Right kidney (tissue), 9 donors: ENCODE measurements at places on chromosomes 1 and 21.

DNA sequence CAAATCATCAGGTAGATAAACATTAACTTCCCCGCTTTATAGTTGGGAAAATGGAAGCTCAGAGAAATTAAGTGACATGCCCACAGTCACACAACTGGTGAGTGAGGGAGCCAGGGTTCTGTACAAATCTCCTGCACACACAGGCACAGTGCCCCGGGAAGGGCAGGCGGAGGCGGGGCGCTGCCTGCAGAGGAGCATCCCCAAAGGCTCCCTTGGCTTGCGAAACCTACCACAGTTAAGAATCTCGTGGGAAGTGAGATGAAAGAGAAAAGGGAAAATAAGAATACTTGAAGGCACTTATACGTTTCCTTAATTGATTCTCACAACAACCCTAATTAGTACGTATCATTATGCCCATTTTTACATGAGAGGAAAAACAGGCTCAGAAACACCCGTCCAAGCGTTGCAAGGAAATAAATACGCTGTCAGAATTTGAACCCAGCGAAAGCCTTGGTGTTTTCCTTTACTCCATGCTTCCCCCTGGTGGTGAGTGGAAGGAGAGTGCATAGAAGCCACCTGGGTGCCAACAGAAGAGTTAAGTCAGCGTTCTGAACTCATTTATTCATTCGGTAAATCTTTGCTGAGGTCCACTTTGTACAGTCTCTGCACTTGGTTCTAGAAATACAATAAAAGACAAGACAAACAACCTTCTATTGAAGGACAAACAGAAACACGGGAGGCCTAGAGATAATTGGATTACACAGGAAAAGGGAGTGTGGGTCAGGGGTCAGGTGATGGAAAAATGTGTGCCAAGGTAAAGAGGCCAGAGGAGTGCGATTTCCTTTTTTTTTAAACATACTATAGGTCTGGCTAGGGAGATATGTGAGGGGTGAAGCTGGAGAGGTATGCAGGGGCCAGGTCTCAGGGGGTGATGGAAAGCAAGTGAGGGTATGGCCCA lies 28.4 kb downstream of the ACP6 start:
- DNase-seq = no peak

DNA sequence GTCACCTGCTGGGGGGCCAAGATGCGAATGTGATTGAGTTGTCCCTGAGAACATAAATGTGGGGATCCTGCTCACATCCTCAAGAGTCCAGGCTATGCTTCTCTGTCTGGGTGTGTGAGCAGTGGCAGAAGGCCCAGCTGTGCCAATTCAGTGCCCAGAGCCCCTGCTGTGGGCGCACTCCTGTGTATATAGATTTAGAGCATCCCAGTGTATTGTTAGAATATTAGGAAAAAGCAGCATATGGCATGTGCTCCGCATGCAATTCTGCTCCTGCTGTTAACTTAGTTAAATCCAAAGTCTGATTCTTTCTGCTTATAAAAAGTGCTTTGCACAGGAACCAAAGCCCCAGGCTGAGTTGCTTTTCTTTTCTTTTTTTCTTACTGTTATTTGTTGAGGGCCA lies 37.8 kb downstream of the FAM78B start:
- DNase-seq = no peak

GRCh38 chr1:7302873-7303272 lies 468.2 kb upstream of the VAMP3 start:
- no peak for DNase-seq

- no peak for DNase-seq
Measured at GRCh38 chr21:26157801-26158200, 12.8 kb downstream of the APP start.

DNA sequence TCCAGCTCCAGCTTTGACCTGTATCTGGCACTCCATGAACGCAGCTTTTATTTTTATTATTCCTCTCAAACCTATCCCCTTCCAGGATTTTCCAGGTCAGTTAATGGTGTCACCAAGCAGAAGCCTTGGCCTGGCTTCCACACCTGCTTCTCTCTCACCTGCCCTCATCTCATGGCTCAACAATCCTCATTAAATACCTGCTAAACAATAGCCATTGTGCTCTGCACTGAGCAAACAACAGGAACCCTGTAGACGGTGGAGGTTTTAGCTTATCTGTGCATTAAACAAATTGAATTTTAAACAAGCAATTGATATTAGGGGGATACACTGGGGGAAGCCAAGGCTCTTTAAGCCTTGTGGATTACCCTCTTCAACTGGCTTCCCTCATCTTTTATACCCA lies 15.3 kb downstream of the PYCR2 start:
- no peak for DNase-seq

- DNase-seq = no peak
Measured at GRCh38 chr1:15452866-15453571, 3.5 kb upstream of the CELA2A start.

DNA sequence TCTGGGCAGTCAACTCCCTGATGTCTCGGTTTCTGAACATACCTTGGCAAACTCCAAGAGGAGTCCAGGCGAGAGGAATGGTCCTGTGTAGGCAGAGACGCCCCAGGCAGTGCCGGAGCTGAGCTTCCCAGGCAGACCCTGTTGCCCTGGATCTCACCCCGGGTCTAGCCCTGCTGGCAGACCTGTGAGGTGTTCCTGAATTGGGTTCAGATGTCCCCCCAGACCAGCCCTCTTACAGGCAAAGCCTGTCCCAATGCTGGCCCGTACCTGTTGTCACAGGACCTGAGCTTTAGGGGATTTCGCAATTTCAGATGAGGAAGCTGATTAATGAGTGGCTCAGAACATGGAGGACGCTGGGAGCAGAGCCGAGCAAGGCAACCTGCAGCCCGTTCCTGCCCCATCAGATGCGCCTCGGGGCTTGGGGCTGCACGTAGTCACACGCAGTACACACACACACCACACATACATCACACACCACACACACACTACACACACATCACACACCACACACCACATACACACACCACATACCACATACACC lies 38.5 kb upstream of the PDE9A start:
- peak; percentile 59 for DNase-seq

GRCh38 chr1:57616921-57617320 lies 193.1 kb upstream of the DAB1 start:
- no peak for DNase-seq

DNA sequence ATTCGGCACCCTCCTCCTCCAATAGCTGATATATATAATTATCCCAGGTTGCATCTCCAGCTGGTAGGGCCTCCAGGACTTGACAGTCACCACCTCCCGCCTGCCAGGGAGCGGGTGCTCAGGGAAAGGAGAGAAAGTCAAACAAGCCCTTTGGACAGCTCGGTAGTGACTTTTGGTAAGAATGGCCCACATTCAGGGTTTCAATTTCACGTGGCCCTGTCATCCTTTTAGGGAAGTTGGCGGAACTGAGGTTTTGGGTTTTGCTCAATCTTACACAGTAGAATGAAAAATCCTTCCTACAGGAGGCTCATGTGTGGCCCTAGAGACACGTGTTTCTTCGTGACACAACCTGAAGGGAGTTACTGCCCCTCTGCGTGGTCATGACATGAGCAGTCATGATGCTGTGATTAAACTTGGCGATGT lies 44.2 kb downstream of the CAPN8 start:
- no peak for DNase-seq

DNA sequence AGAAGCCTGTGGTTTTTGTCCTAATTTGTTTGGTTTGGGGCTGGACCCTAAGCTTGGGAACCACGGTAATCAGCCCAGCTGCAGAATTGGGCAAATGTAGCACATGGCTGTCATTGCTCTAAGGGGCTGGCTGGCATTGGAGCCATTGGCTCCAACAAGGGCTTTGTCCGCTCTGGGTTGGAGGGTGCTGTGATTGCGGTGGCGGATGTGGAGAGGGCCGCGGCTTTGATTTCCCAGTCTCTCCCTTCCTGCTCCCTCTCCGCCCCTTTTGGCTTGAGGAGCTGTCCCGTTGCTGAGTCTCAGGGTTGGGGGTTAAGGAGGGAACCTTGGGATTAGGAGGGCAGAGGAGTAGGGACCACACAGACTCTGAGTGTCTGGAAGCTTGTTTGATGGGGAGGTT lies 91.7 kb upstream of the CD34 start:
- DNase-seq = no peak

DNA sequence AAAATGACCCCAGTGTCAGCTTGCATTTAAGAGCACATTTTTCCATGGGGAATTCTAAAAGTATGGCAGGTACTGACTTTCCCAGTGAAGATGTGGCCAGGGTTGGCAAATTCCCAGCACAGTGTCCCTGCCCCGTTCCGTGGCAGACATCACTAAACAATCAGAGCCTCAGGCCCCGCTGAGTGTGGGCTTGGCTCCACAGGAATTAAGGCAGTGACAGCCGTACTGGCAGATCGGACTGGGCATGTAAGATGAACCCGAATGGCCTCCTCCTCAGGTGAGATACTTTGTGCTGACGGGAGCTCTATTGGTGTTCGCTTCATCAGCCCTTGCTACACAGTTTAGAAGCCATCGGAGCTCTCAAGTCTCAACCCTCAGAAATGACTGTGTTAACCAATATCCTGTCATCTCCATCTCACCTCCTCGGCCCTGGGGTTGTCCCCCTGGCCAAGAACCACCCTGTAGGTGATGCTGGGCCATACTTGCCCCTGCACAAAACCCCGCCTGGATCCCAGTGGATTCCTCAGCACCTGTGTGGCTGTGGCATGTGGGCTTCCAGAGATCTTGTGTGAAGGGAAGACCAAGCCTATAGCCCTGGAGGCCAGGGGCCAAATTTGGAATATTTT lies 29.0 kb upstream of the ABCG1 start:
- no peak for DNase-seq

DNA sequence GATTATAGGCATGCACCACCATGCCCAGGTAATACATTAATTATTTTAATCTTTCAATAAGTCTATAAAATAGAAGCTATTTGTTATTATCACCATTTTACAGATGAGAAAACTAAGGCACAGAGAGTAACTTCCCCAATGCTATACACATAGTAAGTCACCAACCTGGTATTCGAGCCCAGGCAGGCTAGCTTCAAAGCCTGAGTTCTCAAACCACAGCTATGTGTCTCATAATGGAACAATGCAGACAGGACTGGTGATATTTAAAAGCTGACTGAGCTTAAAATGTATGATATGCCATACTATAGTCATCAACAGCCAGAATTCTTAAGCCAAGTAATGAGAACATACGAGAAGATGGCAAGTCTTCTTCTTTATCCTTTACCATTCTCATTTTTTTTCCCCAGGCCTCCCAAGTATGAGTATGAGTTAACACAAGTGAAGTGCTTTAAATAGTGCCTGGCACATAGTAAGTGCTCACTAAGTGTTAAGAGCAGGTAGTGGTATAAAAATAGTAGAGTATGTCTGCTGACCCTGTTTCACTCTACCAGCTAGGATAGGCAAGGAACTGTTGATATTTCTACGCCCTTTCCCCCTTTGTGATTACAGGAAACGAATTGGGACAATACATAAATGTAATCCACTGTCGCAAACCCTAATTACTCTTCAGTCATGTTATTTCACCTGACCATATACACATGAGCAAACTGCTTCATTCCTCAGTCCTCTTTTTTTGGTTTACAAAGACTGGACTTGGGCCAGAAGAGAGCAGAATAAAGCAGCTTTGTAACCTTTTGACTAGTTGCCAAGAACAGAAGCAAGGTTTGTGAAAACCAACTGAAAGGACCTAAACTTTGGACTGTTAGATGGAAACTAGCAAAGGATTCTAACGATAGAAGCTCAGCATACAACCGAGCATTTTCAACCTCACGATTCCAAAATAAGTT lies 9.5 kb downstream of the EYA3 start:
- DNase-seq = no peak

GRCh38 chr1:205488074-205488723 lies 16.3 kb upstream of the CDK18 start:
- no peak for DNase-seq

DNA sequence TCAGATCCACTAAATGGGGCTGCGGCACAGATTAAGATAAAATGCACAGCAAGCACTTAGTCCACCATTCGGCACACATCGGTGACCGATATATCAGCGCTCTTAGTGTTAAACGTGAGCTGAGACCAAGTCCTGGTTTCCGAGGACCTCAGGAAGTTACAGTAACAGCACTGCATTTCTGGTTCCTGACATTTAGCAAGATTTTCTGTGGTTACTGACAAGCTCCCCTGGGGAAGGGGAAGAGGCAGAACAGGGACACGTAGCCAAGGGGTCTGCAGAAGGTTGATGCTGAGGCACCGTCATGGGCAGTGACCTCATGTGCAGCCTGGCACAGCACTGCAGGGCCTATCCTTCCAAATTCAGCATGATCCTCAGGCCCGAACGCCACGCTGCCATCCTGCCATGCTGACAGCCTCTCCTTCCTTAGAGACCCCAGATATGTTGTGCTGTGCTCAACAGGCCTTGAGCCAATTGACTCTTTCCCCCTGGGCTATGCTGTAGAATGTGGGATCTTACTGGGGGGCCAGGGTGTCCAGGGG lies 13.4 kb upstream of the PEF1 start:
- no peak for DNase-seq

DNA sequence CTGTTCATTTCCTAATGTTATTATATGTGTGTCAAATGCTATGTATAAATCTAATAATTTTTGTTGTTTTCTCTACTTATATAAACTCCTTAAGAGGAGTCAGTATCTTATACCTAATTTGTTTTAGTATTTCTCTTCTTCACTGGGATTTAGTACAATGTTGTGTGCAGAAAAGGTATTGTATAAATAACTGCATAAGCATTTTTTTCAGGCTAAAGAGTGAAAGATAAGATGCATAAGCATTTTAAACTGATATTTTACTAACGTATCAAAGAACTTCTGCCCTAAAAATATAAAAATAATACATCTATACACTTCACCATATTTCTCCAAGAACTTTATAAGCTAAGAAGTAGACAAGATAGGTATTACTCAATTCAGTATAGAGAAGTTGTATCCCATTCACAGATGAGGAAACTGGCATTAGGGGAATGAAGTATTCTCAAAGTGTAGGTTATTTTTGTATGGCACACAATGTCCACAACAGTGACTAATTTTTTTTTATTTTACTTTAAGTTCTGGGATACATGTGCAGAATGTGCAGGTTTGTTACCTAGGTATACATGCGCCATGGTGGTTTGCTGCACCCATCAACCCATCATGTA lies 59.3 kb downstream of the NUP210L start:
- no peak for DNase-seq

- DNase-seq = no peak
Measured at GRCh38 chr1:155009221-155009711, 6.7 kb downstream of the ZBTB7B start.

DNA sequence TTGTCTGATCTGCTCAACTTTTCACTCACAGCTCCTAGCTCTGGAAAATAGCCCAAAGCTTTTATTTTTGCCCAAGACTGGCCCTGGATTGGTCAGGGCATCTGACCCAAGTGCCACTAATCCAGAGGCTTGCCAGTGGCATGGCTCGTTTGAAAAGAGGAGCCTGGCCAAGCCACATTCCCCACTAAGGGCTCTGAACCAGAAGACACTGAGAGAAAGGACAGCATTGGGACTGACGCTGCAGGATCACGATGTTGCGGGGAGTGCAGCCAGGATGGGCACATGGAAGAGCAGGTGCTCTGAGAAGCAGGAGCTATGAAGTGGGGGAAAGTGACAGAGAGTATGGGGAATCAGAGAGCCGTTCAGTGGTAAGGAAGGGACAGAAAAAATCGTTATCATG lies 44.9 kb upstream of the TSPAN2 start:
- DNase-seq = no peak

- no peak for DNase-seq
Measured at GRCh38 chr1:20037877-20038276, 32.1 kb upstream of the PLA2G5 start.

GRCh38 chr1:107328087-107328486 lies 187.2 kb downstream of the NTNG1 start:
- DNase-seq = no peak

- DNase-seq = no peak
Measured at GRCh38 chr1:77378723-77379535, 97.1 kb downstream of the AK5 start.

- no peak for DNase-seq
Measured at GRCh38 chr1:151867321-151867720, 13.8 kb upstream of the THEM5 start.
